ENCODE measurements at places on chromosomes 11 and 22.

GRCh38 chr11:2393941-2394817, 6.4 kb upstream of the TSSC4 start:
- no peak for DNase-seq

- DNase-seq, result no peak
Observed at GRCh38 chr22:29332886-29333496, 17.5 kb upstream of the RASL10A start.

- no peak for DNase-seq
Observed at GRCh38 chr11:33868647-33869461, 23.0 kb downstream of the LMO2 start.

GRCh38 chr11:44731685-44732430, 5.1 kb downstream of the TSPAN18 start:
- no peak for DNase-seq

Data from AG04450 (cell line).